T-helper 2 cell (primary cell): ENCODE measurements at places on chromosomes 4 and X.

DNA sequence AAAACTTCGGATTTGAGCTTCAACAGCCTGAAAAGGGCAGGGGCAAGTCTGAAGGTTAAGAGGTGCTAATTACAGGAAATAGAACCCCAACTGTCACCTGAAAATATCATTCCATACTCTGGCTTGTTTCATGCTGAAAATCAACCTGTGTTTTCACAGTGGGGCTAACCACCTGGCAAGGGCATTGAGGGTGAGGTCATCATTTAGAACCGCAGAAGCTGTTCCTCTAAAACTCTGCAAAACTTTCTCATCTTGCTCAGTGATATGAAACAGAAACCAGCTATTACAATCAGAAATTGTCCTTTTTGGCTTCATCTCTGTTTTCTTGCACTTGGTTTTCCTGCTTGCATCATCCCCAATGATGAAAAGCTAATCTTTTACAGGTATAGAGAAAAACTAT is 247.6 kb downstream of the DCLK2 start:
- DNase-seq = no peak

DNA sequence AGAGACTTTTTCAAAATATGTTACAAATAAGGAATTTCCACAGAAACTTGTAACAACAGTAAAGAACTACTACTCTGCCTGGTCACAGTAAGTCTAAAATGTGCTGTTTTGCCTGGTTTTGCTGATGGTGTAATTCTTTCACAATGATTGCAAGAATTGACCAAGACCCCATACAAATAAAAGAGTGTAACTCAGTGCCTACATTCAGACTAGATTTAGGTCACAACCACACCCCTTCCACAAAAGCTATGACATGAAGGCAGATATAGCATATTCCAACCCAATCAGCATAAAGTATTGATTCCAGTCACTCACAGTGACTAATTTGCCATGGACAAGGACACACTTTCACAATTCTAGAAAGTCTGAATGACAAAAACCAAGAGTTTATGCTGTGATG is 53.7 kb upstream of the TMPRSS11F start:
- no peak for DNase-seq

DNA sequence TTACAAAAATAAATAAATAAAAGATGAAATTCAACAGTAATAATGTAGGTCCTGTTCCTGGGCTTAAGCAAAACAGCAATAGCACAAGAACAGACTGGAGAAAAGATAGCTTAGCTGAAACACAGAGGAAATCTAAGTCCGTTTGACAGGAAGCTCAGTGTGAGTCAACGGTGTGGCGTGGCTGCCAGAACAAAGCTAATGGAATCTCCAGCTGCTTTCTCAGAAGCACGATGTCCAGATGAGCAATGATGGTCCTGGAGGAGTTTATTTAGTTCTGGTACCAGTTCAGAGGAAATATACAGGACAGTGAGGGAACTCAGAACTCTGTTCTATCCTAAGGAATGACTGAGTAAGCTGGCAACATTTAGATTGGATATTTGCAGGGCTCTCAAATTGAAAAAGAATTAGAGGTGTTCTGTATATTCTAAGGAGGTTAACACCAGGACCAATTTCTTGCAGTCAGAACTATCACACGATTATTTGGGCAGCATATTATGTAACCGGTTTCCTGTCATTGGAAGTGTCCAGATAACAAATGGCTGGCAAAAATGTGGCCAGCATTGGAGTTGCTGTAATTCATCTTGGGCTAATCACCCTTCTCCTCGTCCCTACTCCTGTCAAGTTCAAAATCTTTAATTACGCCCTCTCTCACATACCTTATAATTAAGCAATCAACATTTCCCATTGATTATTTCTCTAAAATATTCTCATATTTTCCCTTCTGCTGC is 12.7 kb downstream of the GAB3 start:
- no peak for DNase-seq

DNA sequence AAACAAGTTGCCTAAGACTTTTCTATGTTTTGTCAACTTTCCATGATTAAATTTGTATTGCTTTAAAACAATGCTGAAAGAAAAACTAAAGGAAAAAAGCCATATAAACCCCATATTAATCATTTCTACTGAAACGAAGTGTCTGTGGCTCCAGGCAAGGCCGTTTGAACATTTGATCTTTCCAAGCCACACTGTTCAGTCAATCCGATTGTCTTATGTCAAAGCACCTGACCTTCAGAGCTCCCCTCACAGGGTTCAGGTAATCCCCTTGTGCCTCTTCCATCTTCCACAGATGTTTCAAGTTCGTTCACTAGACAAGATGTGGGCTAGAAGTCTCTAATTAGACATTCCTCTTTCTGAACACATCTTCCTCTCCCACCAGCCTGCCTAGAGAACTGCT is 177.1 kb upstream of the NUDT10 start:
- DNase-seq = no peak

DNA sequence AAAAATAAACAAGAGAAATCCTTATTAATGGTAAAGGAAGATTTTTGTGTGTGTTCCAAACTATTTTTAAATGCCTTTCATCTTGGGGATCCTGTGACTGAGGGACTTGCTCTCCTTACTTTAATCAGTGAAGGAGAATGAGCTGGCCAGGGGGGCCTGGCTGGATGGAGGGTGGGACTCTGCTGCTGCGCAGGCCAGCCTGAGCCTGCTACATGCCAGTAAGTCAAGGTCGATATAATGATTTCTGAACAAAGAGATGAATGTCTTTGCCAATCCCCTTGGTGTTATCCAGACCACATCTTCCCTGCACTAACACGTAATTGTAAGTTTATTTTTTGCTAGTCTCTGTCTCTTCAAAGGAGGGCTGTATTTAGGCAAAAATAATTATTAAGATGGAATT is 1679.2 kb upstream of the TENM3 start:
- DNase-seq = no peak

GRCh38 chrX:38654302-38654701 is 93.0 kb downstream of the TSPAN7 start:
- no peak for DNase-seq

GRCh38 chr4:67933038-67933437 is 30.3 kb downstream of the TMPRSS11A start:
- DNase-seq = no peak

DNA sequence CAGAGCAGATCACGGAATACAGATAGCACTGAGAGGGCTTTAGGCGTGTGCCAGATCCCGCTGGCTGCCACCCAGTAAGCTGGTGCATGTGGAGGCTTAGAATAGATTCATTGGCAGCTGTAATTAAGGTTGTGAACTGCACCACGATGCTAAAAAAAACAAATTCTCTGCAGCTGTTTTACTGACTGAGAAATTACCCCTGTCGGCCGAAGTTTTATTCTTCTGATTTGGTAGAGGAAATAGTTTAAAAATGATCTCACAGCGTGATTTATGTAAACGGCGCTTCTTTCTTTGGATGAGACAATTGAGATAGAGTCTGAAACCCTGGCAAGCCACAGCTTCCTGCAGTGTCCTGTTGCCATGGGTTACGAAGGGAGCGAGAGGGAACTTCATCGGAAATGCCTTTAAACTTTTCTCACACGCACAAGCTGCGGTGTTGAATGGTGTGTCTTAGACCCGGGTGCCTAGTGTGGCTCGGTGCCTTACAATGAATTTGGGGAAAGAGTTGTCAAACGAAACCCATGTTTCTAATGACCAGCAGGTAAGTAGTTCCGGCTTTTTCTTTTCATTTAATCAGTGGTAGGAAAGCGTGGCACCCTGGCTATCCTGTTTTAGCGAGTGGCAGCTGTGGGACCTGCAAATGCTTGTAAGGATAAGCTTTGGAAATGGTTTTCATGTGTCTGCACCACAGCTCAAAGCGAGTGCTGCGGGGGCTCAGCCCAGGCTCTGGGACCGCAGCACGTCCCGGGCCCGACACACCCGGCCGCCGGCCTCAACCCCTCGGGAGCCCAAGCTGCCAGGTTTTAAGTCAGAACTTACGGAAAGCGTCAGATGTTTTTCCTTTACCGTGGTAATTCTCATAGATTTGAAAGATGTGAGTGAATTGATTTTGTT is 71.7 kb upstream of the HGFAC start:
- peak; percentile 27 for DNase-seq

GRCh38 chr4:177079327-177079726 is 230.3 kb upstream of the NEIL3 start:
- no peak for DNase-seq

DNA sequence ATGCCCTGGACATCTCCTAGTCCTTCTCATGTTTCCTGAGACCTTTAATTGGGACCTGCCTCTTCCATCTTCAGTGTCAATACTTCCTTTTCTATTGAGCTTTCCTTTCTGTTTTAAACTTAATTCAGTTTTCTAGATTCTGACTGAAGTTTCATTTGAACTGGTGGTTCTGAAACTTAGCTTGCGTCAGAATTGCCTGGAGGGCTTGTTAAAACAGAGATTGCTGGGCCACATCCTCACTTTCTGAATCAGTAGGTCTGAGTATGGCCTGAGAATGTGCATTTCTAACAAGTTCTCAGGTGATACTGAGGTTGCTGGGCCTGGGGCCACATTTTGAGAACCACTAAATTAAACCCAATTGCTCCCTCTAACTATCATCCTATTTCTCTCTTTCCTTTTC is 152.1 kb upstream of the DGKK start:
- no peak for DNase-seq

DNA sequence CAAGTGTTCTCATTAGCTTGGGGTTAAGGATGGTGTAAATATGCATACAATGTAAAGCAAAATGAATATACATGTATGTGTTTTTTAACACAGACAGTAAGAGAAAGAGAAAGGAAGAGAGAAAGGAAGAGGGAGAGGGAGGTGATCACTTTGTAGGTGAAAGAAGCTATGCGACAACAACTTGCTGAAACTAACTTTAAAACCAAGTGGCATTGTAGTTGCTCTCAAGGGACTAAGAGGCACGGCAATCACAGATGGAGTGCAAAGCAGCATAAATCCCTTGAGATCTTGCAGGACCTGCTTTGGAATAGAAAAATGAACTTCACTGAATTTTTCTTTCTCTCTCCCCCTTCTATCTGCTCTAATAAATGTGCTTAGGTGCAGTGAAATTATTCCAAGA is 1665.0 kb upstream of the TENM3 start:
- no peak for DNase-seq

GRCh38 chr4:2963966-2964471 is 648 bp downstream of the GRK4 start:
- DNase-seq = no peak

DNA sequence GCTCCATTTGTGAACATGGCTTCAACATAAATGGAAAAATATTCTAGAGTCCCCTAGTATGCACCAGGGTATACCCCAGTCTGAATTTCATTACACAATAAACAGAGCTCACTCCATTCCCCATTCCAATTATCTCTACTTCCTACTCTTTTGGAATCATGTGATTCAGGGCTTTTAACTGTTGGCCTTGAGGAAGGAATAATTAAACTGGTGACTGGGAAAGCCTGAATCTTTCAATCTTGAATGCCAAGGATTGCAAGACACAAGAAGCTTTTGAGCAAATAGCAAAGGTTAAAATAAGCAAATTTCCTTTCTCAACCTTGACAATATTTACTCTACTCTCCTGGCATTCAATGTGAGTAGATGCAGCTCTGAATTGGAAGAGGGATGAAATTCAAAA is 77.5 kb upstream of the INPP4B start:
- DNase-seq = no peak

DNA sequence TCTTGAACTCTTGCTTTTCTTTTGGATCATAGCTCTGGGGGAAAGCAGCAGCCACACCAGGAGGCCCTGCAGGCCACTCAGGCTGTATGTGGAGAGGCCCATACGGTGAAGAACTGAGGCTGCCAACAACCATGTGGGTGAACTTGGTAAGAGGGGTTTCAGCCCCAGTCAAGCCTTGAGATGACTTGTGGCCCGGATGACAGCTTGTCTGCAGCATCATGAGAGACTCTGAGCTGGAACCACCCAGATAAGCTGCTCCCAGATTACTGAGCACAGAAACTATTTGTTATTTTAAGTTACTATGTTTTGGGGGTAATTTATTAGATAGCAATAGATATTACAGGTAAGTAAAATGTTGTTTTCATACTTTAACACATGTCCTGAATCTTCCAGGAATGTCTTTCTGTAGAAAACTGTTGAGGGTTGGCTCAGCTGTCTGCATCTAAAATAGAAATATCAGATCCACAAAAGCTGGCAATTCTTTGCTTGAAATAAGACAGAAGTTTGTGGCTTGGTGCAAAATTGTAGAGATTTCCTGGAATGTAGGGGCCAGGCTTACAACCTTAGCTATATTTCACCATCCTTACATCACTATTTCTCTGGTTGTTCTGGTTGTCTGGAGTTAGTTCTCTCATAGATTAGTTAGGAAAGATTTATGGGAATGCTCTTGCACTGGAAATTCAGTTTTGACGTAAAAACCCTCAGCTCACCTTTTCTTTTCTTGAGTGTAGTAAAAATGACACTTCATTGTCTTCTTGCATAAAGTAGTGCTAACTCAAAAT is 272.1 kb downstream of the RAPGEF2 start:
- DNase-seq = no peak

DNA sequence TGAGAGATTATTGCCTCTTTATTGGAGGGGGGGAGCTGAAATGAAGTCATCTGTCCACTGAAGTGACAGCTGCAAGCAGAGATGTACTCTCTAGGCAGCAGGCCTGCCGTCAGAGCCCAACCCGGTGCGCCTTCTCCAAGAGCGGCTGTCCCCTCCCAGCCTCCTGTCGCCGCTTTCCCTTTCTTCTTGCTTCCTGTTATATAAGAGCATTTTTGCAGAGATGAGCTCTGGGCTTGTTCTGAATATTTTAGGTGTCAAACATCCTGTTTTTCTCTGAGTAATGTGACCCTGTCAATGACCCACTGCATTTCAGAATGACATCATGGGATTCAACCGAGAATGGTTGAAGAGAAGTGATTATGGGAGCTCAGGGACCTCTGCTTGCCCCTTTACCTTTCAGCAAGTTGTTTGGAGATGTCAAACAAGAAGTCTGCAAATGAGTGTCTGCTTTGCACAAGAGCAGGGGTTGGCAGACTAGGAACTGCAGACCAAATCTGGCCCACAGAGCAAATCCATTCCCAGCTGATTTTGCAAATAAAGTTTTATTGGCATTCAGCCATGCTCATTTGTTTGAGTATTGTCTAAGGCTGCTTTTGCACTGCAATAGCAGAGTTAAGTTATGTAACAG is 79.9 kb downstream of the SLC9A6 start:
- no peak for DNase-seq

GRCh38 chrX:24996096-24996709 is 19.6 kb downstream of the ARX start:
- DNase-seq = no peak

DNA sequence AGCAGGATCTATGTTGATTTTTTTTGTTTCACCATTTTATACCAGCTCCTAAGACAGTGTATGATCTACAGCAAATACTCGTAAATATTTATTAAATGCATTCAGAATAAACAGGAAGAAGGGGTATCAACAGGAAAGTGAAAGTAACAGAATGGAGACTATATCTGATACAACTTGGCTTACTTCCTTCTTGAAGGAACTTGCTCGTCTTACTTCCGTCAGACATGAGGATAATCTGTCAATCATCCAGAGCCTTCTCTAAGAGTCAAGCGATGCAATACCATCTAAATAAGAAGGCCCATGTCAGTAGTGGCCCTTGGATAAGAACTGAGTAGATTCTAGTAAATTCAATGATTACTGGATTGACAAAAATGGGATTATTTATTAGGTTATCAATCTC is 84.2 kb downstream of the CAMK2D start:
- peak; percentile 51 for DNase-seq

- DNase-seq = no peak
Measured at GRCh38 chr4:72942565-72942964, 127.0 kb downstream of the COX18 start.
